ENCODE measurements at places on chromosomes 5 and 9.

GRCh38 chr9:12289711-12290110, 403.5 kb upstream of the TYRP1 start:
- DNase-seq, result no peak

DNA sequence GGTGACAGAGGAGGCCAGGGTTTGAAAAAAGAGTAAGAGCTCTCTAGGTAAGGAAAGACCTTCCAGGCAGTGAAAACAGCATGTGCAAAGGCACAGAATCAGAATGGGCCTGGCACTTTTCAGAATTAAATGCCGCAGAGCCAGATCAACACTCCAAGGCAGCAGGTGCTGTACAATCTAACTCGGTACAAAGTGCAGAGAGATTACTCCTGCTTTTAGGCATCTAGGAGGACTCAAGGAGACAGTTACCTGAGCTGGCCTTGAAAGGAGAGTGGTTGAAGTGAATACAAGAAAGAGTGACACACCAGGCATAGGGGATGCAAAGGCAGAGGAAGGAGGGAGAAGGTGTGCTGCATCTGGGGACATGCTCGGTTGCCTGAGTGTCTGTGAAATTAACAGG, 21.5 kb downstream of the HRH2 start:
- DNase-seq, result no peak

DNA sequence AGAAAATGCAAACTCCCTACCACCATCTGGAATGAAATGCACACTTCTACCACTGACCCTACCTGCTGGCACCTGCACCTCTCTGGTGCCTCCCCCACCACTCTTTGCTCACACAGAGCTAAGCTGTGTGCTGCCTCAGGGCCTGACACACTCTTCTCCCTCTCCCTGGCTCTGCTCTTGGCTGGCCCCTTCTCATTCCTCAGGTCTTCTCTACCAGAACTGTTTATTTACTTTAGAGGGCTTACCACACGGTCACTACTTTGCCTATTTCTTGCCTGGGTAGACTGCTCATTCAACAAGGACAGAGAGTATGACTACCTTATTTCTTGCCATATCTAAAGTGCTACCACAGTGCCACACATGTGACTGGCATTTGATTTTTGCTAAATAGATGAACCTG, 3.3 kb downstream of the REEP5 start:
- DNase-seq, result no peak

DNA sequence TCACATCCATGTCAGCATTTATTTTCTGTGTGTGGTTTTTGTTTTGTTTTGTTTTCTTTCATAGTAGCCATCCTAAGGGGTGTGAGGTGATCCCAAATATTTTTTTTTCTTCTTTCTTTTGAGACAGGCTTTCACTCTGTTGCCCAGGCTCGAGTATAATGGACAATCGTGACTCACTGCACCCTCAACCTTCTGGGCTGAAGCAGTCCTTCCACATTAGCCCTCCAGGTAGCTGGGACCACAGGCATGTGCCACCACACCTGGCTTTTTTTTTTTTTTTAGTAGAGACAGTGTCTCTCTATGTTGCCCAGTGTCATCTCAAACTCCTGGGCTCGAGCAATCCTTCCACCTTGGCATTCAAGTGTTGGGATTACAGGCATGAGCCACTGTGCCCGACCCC, 59.1 kb downstream of the CDC42SE2 start:
- no peak for DNase-seq

DNA sequence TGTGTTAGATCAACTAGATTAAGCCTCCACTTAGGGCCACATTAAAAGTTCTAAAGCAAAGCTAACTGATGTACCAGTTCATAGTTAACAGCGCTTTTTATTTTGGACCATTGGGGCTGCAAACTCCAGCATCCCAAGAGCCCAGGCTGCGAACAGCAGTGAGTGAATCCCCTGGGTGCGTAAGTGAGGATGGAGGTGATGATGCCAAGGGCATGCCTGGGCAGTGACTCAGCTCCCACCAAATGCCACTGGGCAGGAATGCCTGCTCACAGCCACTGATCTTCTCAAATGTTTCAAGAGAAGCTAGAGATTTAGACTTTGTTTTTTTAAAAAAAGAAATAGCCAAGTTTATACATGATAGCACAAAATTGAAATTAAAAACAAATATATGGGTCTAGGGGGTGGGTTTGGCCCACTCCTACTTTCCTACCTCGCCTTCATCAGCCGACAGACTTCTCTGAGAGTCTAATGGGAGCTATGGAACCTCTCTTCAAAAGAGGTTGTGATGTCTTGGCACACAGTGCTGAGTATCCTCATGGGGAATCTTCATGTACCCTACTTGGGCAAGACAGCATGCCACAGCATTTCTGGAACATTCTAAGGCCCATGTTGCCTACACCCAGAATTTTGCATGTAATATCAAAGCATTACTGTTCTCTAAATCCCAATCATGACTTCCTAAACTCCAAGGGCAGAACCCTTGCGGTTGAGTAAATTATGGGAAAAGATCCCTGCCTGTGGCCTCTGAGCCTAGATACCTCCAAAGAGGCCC, 398.1 kb downstream of the EBF1 start:
- no peak for DNase-seq

GRCh38 chr5:126235628-126236027, 187.6 kb upstream of the GRAMD2B start:
- DNase-seq, result no peak

DNA sequence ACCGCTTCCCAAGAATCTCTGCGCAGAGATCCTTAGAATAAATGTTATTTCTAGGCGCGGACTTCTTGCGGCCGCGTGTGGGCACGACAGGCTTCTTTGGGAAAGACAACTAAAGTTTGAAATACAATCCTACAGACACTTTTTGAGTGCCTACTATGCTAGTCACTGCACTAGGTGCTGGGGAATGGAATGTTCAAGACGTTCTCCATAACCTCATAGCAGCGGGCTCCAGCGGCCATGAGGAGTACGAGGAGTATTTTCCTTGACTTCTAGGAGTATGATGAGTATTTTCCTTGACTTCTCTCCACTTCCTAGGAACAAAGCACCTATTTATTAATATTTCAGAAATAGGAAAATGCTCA, 636 bp upstream of the PWWP2A start:
- DNase-seq, result no peak

GRCh38 chr9:121274851-121275250, 6.9 kb downstream of the GSN start:
- DNase-seq, result no peak

GRCh38 chr5:143113461-143113860, 290.0 kb downstream of the NR3C1 start:
- no peak for DNase-seq

- no peak for DNase-seq
Measured at GRCh38 chr5:114419067-114419388, 57.2 kb downstream of the KCNN2 start.

GRCh38 chr5:8184455-8185063, 315.6 kb downstream of the MTRR start:
- DNase-seq, result no peak

DNA sequence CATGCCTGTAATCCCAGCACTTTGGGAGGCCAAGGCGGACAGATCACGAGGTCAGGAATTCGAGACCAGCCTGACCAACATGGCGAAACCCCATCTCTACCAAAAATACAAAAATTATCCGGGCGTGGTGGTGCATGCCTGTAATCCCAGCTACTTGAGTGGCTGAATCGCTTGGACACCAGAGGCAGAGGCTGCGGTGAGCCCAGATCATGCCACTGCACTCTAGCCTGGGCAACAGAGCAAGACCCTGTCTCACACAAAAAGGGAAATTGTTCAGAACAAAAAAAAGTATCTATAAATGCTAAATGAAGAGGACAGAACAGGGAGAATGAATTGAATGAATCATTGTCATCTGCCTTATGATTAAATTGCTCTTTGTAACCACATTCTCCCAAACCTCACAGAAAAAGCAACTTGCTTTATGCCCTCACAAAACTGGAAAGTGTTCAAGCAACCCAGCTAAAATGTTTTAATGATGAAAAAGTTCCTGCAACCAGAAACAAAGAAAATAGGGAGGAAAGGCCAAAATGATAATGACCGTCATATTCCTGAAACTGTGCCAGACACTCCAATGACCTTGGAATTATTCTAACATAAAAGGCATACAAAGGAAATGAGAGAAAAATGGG, 83.7 kb downstream of the SERINC5 start:
- DNase-seq, result no peak

DNA sequence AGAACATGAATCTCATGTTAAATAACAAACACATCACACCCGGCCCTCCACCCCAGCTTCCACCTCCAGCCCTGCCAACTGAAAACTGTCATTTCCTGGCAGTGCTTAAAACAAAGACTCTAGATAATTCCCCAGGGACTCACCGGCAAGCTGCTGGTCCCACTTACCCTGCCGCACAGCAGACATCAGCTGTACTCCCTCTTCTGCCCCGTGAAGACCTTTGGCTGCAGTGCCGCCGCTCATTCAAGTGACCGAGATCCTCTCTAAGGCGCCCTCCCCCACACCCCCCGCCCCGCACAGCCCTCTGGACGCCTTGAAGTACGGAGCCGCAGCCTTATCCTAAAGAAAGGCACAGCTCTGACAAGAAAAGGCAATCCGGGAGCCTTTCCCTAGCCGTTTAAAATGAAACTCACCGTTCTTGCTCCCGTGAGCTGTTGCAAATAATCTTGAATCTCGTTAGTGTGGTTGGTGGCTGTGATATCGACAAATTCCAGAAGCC, 434 bp downstream of the GLRX start:
- no peak for DNase-seq

DNA sequence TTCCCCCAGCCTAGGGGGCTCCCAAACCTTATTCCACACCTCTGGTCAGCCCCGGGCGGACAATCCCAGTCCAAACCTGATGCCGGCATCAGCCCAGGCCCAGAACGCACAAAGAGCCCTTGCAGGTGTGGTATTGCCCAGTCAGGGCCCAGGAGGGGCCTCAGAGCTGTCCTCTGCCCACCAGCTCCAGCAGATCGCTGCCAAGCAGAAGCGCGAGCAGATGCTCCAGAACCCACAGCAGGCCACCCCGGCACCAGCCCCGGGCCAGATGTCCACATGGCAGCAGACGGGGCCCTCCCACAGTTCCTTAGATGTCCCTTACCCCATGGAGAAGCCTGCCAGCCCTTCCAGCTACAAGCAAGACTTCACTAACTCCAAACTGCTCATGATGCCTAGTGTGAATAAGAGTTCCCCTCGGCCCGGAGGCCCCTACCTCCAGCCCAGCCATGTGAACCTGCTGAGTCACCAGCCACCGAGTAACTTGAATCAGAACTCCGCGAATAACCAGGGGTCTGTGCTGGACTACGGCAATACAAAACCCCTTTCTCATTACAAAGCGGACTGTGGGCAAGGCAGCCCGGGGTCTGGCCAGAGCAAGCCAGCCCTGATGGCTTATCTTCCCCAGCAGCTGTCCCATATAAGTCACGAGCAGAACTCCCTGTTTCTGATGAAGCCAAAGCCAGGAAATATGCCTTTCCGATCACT, 27.6 kb upstream of the LTC4S start:
- no peak for DNase-seq

DNA sequence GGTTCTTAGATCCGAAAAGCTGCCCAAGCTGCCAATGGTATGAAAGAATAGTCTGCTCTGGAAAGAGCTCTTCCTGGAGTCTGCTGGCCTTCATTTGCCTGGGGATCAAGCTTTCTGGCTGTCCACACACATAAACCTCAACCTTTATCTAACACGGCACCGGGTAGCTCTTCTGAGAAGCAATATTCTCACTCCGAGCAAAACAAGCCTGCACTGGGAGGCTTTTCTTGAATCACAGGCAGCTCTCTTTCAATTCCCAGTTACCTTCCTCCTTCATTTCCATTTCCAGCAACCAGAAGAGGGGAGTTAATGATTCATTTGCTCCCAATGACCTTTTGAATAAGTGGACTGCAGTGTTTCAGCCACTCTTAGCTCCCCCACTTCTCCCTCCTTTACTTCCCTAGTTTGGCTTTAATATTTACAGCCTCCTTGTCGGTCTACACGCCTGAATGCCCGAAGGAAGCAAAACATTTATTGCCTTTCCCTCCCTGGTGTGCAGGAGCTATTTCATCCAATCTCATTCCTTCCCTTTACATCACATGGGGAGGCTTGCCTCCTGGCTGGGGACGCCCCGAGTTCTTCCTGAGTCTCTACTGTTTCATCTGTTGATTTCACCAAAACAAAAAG, 187.1 kb downstream of the ARHGEF28 start:
- DNase-seq, result no peak

DNA sequence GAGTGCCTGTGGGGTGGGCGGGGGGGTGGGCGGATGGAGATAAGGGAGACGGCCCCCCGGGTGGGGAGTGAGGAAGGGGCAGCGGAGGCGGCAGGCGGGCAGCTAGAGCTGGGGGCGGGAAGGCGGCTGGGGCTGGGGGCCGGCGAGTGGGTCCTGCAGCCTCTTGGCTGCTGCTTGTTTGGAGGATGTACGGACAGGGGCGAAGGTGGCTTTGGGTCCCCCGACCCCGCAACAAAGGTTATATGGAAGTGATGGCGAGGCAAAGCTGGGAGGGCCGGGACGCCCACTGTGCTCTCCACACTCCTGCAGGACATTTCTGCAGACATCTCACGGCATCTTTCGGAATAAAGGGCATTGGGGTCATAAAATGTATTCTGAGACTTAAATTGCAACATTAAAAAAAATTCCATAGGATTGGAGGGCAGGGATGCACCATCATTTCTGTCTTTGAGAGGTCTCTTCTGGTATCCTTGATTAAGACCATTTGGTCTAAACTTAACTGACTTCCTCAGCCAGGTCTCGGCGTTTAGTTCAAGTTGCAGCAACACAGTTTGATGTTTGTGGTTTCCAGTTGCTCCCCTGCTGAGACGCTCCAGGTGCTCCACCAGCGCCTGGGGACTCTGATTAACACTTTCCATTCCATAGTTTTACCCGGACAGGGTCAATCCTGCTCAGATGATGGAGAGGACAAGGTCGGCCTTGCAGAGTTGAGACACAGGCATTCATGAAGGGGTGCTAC, 101.6 kb upstream of the SSBP2 start:
- DNase-seq, result no peak

DNA sequence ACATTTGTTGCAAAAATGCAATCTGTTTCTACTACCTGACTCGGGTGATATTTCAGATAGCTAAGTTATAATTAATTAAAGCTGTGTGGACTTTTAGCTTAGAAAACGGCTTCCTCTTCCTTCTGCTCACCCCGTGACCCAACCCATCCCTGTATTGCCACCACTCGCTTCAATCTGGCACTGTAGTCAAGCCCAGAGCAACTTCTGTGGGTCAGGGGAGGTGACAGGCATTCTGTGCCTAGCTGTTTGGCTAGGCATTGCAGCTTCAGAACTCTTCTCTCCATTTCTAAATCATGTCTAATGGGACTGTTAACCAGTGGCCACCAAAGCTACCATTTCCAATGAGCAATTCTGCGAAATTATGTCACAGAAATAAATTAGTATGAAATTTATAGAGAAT, 179.7 kb upstream of the TLX3 start:
- no peak for DNase-seq
